Panc1 (cell line): ENCODE measurements at places on chromosomes 12 and 14.

- DNase-seq, result no peak
Observed at GRCh38 chr12:50207424-50207823, 40.3 kb upstream of the CERS5 start.

GRCh38 chr12:54654926-54655325, 6.8 kb upstream of the DCD start:
- no peak for DNase-seq

DNA sequence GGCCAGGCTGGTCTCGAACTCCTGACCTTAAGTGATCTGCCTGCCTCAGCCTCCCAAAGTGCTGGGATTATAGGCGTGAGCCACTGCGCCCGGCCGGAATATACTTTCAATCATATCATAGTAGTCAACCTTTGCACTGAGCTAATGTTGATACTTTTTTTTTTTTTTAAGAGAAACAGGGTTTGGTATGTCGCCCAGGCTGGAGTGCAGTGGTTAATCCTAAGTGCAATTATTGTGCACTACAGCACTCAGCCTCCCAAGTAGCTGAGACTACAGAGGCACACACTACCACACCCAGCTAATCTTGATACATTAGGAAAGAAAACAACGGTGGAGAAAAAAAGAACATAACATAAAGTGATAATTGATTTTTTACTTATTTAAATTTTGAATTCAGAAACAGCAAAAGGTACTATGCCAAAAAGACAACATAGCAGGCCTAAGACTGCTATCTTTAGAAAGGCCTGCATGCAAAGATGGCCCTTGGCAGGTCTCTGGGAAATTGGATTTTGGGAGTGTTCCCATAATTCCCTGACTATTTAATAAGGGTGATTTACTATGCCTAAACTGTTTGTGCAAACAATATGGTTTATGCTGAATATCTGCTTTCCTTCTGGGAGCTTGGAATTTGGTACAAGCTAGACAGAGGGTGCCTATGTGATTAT, 15.5 kb downstream of the BTBD7 start:
- DNase-seq, result no peak

GRCh38 chr12:9806714-9807113, 20.6 kb upstream of the KLRF1 start:
- DNase-seq, result no peak

DNA sequence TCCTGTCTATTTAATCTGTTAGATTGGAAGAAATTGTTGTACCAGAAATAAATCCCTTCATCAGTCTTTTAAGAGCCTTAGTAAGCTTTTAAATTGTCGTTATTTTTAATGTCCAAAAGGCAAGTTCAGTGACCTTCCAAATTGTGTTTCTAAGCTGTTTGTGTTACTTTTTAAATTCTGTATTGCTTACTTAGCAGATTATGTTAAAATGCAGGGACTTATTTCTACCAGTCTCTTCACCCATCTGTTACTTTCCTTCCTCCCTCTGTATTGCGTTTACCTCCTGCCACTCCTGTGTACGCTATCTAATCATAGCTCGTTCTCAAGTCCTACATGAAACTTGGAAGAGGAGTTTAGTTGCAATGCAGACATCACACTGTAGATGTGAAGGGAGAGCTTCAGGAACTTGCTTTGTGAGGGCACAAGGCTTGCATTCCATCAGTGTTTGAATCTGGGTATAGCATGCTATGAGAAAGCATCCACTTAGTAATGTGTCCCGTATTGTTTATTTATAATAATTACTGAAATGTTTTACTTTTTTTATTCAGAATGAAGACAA, 406.5 kb upstream of the RGS6 start:
- no peak for DNase-seq

GRCh38 chr12:4858386-4858785, 51.3 kb upstream of the KCNA1 start:
- no peak for DNase-seq

DNA sequence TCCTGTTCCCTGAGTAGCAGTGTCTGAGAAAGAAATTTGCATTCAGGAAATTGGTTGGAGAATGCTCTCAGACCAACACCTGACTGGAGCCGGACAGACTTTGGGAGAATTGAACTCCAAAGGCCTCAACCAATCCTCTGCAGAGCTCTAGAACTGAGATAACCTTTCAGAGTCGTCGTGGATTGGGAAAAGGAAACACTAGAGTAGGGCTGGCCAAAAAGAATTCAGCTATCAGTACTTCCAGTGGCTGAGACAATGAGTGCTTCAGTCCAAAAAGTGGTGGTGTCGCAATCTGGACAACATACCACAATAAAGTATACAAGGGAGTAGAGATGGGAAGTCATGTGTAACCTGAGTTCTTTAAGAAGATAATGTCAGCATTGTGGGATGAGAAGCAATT, 377.1 kb downstream of the SLC16A7 start:
- no peak for DNase-seq

- no peak for DNase-seq
Observed at GRCh38 chr14:105178069-105178867, 2.8 kb downstream of the NUDT14 start.

GRCh38 chr14:42715316-42715715, 1108.6 kb downstream of the LRFN5 start:
- DNase-seq, result no peak

- DNase-seq, result no peak
Observed at GRCh38 chr14:74326369-74327152, 21.7 kb upstream of the VRTN start.

GRCh38 chr12:52188658-52189057, 3.2 kb downstream of the KRT80 start:
- no peak for DNase-seq

GRCh38 chr14:88877192-88877591, 52.7 kb downstream of the TTC8 start:
- DNase-seq, result no peak

DNA sequence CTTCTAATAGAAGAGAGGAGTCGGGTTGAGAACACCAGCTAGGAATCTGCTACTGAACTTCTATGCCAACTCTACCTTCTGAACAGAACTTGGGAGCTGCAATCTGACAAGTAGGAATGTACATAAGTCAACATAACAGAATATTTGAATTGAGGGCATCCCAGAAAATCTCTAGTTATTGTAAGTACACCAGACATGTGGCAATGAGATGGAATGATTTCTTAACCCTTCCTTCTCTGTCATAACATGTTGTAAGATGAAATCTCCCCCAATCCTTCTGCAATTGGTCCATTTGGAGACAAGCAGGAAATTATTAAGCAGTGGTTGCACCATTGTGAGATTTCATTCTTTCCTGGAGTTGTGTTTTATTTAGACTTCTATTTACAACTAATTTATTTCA, 68.7 kb upstream of the TMPO start:
- no peak for DNase-seq

- no peak for DNase-seq
Observed at GRCh38 chr12:55931317-55931779, 386 bp downstream of the DGKA start.

DNA sequence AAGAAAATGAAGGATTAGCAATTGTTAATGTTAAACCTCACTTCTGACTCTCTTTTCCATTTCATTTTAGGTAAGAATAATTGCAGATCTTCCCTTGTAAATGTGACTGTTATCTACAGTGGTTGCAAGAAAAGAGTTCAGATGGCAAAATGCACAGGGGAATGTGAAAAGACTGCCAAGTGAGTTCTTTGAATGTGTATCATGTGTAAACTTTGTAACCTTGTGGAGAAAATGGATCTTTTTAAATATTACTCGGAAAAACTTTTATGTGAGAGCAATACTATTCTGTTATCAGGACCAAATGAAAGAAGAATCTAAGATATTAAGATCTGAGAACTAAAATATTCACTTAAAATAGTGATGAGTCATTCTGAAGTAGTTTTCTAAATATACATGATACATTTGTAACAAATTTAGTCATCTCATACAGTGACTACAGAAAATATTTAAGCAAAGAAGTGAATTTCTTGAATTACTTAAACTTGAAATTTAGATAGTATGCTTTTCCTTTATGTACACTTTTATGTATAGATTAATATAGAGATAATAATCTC, 122.5 kb upstream of the CNTN1 start:
- no peak for DNase-seq

- no peak for DNase-seq
Observed at GRCh38 chr12:76881142-76881541, 2.3 kb upstream of the CSRP2 start.

DNA sequence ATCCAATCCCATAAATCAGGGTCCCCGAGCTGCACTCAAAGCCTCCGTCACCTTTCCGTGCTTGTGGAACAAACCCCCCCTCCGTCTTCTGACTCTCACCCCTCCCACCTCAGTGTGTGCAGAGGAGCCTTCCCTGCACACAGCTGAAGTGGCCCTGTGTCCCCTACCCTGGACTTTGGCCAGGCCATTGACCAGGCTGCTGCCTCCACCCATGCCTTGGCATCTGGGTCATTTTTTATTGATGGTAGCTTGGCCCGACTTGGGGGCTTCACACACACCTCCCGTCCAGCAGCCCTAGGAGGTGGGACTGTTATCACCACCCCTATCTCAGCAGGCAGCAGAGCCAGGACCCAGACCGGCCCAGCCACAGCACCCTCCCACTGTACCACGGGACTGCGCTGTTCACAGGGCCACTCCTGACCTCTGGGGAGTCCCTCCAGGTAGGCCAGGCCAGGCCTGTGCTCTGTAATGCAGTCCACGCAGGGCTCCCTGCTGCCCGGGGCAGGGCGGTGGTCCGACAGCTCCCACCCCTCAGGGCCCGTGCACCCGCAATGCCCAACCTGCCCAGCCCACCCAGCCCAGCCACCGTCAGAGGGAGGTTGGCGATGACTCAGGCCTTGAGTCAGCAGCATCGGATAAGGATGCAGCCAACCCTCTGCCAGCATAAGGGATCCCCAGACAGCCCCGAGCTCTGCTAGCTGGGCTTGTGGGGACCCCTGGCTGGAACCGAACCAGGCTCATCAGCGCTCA, 9.2 kb upstream of the INF2 start:
- no peak for DNase-seq

- no peak for DNase-seq
Observed at GRCh38 chr14:47040550-47040949, 389.0 kb upstream of the RPL10L start.

- no peak for DNase-seq
Observed at GRCh38 chr14:92988786-92989755, 66.1 kb downstream of the CHGA start.

DNA sequence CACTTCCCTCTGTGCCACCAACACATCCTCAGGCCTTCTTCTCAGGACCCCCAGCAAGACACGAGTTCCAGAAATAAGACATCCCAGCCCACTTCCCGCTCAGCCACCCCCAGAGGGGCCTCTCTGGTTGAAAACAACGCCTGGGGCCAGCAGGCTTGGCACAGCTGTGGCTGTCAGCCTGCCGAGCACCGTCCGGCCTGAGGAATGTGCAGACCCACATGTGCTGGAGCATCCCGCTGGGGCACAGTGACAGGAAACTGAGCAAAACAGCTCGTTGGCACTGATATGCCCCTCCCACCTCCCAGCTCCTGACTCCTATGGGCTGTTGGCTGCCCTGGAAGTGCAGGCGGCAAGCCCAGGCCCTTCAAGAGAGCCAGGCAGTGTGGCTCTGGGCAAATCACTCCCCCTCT, 1.4 kb downstream of the SYNE3 start:
- DNase-seq, result no peak

- DNase-seq, result no peak
Observed at GRCh38 chr14:58805605-58806409, 168.0 kb downstream of the DACT1 start.

DNA sequence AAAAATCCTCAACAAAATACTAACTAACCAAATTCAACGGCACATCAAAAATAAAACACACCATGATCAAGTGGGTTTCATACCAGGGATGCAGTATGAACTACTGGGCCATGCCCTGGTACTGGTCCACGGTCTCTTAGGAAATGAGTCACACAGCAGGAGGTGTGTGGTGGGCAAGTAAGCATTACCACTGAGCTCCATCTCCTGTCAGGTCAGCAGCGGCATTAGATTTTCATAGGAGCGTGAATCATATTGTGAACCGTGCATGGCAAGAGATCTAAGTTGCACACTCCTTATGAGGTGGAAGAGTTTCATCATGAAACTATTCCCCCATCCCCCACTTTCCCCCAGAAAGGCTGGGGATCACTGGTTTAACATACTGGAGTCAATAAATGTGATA, 6.7 kb upstream of the LGR5 start:
- no peak for DNase-seq

DNA sequence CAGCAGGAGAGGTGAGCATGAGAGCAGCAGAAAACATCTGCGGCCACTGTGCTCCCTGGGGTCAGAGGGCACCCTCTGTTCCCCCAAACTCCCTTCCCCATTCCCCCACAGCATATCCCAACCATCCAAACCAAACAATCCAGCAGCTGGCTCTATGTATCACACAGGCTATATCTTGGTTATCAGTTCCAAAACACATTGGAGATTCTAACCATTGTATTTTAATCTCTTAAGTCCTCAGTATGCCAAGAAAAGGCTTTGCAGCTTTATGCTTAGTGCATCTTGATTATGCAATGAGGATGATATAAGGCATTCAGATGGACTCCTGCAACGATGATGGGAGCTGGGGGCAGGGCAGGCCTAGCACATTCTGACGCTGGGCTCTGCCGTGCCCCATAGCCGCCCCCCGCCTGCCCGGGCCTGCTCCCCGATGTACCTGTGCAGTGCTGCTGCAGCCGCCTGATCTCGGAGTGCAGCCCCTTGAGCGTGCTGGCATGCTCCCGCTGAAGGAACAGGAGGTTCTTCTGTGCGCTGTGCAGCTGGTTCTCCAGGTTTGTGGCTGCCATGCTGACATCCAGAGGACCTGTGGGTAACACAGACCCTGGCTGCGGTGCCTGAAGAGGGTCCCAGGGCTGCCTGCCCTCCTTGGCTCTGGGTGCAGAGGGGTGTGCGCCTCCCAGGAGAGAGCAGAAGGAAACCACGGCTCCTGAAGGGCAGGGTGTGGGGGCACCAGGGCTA, 29.6 kb downstream of the CCDC92 start:
- no peak for DNase-seq

- no peak for DNase-seq
Observed at GRCh38 chr12:43736927-43737440, 21.6 kb downstream of the PUS7L start.

- DNase-seq, result no peak
Observed at GRCh38 chr12:28216016-28216415, 25.8 kb downstream of the CCDC91 start.

DNA sequence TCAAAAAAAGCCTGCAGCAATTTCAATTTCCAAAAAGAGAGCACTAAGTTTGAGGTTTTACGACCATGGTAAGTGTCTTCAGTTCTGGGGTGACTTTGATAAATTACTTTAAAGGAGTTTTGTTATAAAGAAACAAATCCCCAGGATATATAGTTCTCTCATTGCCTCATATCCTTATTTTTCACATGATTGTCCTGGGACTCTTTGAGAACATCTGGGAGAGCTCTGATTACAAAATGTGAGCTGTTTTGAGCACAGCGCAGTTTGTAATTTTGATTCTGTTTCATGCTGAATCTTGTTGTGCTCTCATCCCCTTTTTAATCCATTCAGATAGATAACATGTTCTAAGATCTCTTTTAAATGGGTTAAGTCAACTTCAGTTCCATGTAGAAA, 67.7 kb upstream of the DCN start:
- no peak for DNase-seq

GRCh38 chr12:81705586-81705985, 53.6 kb downstream of the PPFIA2 start:
- no peak for DNase-seq
